ENCODE measurements at places on chromosomes 2 and 18.

- no peak for DNase-seq
These were observed 37.7 kb upstream of the SLC25A52 start for GRCh38 chr18:31798399-31798798.

- no peak for DNase-seq
These were observed 26.6 kb upstream of the NAPG start for GRCh38 chr18:10499230-10499629.

DNA sequence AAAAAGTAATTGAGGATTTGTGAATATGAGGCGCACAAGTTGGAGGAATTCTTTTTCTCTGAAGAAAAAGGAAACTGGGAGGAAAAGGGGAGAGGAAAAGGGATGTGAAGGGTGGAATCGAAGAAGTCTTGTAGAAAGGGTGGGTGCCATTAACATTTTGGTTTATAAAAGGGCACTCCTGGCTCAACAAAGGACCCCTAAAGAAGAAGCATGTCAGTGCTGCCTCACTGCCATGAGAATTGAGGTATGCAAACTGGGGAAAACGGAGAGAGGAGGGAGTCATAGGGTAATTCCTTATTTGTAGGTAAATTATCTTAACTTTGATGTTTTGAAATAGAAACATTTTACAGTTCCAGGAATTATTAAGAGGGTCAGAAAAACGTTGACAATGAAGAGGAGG lies 207.2 kb downstream of the NAPG start:
- no peak for DNase-seq

DNA sequence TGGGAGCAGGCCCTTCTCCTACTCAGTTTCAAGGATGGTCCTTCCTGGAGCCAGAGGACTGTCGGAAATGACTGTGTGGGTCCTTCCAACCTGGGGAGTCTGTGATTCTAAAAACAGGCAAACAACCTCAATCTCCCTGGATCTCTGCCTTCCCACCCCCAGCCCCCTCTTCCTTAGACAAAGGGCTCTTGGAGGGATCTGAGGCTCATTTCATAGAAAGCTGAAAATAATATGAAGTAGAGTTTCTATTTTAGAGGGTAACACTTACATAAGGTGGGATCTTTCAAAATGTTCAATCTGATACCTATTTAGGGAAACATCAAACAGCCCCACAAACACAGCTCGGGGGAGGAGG lies 69.4 kb downstream of the RHOB start:
- no peak for DNase-seq

GRCh38 chr18:60485201-60485600 lies 112.6 kb upstream of the MC4R start:
- DNase-seq, result no peak

DNA sequence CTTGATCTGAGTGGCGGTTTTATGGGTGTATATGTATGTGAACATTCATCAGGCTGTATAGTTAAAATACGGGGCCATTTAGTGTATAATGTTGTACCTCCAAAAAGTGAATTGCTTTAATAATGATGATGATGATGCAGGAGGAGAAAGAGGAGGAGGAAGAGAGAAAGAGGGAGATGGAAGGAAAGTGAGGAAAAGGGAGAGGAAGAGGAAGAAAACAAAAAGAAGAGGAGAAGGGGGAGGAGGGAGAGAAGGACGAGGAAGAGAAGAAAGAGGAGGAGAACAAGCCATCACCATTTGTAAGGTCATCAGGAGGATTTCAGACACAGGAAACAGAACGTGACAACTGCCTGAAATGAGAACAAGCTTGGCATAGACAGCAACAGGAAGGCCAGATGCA lies 168.4 kb upstream of the NCKAP5 start:
- DNase-seq, result no peak

DNA sequence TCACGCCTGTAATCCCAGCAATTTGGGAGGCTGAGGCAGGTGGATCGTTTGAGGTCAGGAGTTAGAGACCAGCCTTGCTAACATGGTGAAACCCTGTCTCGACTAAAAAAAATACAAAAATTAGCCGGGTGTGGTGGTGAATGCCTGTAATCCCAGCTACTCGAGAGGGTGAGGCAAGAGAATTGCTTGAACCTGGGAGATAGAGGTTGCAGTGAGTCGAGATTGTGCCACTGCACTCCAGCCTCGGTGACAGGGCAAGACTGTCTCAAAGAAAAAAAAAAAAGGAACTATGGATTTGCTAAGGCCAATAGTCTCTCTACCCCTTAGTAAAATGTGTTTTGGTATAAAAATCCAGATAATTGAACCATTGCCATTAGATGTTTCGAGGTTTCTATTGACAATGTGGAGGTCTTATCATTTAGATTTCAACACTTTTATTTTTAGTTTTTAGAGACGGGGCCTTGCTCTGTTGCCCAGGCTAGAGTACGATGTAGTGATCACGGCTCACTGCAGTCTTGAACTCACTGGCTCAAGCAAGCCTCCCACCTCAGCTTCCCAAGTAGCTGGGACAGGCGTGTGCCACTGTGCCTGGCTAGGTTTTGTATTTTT lies 1.1 kb upstream of the TXNDC2 start:
- DNase-seq, result no peak

GRCh38 chr2:177074099-177074710 lies 138.4 kb upstream of the HNRNPA3 start:
- no peak for DNase-seq

GRCh38 chr2:145047554-145047953 lies 527.6 kb upstream of the ZEB2 start:
- no peak for DNase-seq

DNA sequence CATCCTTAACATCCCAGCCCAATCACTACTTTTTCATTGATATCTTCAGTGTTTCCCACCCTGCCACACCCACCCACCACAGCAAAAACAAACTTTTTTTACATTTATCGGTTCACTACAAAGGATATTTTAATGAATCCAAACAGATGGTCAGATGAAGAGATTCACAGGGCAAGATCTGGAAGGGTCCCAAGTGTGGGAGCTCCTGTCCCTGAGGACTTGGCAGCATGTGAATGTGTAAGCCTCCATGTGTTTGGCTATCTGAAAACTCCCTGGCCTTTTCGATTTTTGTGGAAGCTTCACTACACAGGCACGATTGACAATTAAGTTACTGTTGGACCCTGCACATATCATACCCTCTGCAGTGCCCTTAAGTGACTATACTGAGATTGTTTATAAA lies 48.1 kb upstream of the CRIM1 start:
- no peak for DNase-seq

DNA sequence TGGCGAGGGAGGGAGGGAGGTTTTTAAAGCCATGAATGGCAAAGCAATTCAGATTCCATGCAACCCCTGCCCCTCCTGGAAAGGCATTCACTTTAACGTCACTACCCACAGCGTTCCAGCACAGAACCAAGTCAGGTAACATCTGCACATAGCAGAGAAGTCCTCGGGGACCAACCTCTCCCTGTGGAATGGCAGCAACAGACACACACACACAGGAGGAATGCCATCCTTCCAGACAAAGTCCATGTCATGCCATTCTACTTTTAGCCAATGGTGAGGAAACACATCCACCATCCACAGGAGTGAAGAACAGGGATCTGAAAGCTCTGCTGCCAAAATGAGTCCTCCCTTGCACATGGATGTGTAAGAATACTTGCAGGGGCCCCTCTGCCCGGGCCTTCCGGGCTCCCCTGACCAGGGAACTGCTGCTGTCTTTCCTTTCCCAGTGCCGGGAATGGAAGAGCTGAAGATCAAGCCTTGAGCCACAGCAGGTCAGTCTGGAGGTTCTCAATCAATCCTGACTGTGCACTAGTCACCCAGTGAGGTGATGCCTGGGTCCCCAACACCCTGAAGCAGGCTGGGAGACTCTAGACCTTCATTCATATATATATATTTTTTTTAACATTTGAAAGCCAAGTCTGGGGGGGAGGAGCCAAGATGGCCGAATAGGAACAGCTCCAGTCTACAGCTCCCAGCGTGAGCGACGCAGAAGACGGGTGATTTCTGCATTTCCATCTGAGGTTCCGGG lies 63.7 kb downstream of the UXS1 start:
- no peak for DNase-seq

DNA sequence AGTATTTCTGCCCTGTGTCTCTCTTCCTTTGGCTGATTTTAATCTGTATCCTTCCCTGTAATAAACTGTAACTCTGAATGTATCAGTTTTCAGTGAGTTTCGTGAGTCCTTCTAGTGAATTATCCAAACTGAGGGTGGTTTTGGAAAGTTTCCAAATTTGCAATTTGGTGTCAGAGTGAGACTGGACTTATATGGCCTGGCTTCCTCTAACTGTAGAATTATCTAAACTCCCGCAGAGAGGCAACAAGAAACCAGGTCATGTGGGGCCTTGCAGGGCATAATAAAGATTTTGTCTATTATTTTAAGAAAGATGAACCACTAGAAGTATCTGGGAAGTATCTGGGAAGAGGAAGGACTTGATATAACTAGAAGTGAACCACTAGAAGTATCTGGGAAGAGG lies 95.3 kb upstream of the RNF152 start:
- no peak for DNase-seq

DNA sequence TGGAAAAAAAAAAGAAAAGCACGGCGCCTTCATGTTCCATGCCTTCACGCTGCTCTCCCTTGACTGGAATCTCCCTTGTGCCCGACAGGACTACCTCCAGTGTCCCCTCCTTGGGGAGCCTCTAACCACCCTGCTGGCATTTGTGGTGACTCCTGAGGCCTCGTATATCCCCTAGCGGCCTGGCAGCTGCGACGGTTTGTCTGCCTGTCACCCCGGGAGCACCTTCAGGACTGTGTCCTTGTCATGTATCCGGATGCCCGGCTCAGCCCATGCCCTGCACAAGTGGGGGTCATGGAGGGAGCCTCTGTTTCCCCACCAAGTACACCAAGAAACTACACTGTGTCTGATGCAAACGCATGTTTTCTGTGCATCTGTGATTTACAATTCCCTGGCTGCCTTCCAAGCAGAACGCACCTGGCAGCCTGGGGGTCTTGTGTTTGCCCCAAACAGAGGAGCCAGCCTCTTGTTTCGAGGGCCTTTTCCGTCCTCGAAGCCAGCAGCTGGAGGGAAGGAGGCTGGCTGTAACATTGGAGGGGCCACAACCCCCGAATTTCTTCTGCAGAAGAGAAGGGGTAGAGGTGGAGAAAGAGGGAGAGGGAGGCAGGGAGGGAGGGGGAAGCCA lies 18.9 kb downstream of the TWIST2 start:
- DNase-seq, result no peak

DNA sequence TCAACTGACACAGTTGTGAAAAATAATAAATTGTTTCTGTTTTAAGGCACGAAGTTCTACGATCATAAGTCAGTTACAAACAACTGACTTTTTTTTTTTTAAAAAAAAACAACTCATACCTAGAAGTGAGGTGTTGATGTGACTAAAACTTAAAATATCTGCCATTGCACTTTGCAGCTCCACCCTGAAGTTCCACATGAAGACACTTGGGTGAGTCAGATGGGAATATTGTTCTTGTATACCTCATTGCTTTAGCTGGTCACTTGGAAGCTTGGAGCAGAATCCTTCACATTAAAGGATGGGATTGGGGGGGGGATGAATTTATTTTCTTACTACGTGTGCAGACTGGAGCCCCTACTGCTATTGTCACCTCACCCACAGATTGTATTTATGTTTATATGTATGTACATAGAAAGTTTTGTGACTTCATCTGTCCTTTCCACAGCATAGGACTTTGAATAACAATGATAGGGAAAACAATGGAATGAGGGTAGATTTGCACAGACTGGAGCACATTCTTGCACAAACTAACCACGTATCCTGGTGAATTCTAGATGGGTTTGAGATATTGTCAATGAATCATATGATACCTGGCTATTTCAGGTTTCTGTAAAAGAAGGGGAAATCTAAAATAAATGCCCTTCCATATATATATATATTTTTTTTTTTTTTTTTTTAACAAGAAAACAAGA lies 57.9 kb upstream of the ARHGAP15 start:
- no peak for DNase-seq

- no peak for DNase-seq
These were observed 9.7 kb downstream of the TMEM18 start for GRCh38 chr2:667332-667999.

DNA sequence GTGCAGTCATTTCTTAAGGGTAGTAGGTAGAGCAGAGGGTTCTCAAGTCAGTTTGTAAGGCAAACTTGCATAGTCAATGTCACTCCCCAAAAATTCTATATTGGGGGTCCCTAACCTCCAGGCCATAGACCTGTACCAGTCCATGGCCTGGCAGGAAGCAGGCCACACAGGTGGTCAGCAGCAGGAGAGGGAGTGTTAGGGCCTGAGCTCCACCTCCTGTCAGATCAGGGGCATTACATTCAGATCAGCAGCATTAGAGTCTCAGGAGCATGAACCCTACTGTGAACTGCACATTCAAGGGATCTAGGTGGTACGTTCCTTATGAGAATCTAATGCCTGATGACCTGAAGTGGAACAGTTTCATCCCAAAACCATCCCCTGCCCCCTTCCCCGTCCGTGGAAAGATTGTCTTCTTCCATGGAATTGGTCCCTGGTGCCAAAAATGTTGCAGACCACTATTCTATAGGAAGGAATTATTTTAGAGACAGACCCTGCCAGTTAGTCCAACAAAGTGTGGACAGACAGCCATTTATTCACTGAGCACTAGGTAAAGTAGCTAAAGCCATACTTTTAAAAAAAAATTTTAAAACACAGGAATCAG lies 6.7 kb downstream of the COA5 start:
- no peak for DNase-seq

GRCh38 chr18:9918016-9918680 lies 4.3 kb downstream of the VAPA start:
- no peak for DNase-seq

DNA sequence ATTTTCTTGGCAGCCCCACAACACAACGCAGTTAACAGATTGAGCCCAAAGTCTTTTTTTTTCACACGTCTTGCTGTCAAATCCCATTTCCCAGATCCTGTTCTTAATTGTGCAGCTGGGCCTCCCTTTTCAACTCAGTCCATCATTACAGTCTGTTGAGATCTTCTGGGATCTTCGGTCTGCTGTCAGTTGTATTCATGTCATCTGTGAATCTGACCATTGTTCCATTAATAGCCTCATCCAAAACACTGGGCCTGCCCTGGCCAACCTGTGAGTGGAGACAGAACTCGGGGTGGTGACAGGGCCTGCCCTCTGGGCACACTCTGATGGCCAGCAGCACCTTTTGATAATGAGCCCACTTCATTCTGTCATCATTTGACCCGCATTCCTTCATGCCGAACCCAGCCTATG lies 39.7 kb upstream of the SEMA4C start:
- no peak for DNase-seq

GRCh38 chr18:73352546-73352945 lies 484.8 kb upstream of the NETO1 start:
- no peak for DNase-seq

DNA sequence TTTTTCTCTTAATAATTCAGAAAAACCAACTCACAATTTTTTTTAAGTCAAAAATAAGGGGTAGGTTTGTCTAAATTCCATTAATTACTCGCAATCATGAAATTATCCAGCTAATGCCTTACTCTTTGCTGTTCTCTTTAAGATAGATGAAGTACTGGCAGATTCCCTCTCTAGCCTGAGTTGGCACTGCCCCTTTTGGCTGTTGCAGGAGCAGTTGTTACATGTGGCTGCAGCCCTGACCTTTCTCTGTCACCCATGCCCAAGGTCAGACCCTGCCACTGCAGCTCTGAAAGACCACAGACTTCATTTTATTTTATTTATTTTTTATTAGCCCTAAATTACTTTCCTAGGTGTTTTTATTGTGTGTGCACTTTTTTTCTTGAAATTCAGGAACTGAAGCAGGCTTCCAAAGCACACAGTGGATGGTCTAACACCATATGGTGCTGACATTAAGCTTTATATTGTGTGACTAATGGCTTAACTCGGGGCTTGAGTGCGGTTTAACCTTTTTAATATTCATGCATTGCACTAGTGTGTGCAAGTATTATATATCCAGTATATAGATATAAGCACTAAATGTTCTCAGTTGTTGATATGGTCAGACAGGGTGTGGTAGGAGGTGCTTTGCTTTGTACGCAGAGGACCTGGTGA lies 313.0 kb downstream of the CDH2 start:
- DNase-seq, result no peak

- DNase-seq, result no peak
These were observed 172.0 kb downstream of the MIB1 start for GRCh38 chr18:21912339-21913239.
